Stimulated activated CD8-positive, alpha-beta memory T cell treated with anti-CD3 and anti-CD28 coated beads, Interleukin-2, amount 100 ng/mL, for 1 hour (primary cell): ENCODE measurements at places on chromosomes 12 and 14.

- DNase-seq: no peak
Measured at GRCh38 chr12:108457006-108457733, 57.9 kb upstream of the FICD start.

DNA sequence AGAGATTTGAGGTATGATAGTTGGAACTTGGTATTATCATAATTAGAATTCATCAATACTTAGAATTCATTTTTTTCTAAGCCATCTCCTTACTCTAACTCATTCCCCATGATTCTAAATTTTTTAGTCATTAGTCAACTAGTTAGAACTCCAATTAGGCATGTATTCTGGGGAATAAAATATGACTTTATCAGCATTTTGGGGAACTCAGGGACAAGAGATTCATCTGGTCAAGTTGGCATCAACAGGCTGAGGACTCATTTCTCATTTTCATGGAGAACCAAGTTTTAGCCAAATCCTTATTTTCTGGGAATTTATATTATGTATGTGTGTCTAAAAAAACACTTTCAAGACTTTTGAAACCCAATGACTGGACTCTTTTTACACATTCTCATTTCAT, 29.2 kb downstream of the DIP2B start:
- DNase-seq: no peak

GRCh38 chr12:113291586-113291985, 43.3 kb downstream of the SLC8B1 start:
- no peak for DNase-seq

GRCh38 chr14:81437244-81437643, 37.1 kb upstream of the STON2 start:
- no peak for DNase-seq

- DNase-seq: no peak
Measured at GRCh38 chr12:37720846-37721245, 595.7 kb upstream of the ALG10B start.

- no peak for DNase-seq
Measured at GRCh38 chr14:104659764-104660523, 29.5 kb upstream of the INF2 start.

GRCh38 chr14:54979039-54979438, 47.9 kb downstream of the WDHD1 start:
- no peak for DNase-seq

DNA sequence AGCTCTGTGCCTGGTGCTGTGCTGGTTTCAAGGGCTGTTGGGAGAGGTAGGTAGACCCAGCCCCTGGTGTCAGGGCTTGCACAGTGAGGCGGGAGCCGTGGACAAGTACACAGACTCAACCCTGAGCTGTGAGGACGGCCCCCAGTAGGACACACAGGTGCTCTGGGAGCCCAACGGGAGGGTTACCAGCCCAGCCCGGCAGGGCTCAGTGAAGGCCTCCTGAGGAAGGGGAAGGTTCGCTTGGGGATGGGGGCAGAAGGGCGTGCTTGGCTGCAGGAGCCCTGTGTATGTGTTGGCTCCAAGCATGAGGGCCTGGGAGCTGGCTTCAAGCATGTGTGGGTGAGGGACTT, 58.9 kb downstream of the SLC25A47 start:
- DNase-seq: no peak

GRCh38 chr14:23376482-23377197, at the start of gene CMTM5:
Gene CMTM5 (plus strand): TSS chr14:23377046. CDS start chr14:23377252, 206 bp downstream.
- no peak for DNase-seq

DNA sequence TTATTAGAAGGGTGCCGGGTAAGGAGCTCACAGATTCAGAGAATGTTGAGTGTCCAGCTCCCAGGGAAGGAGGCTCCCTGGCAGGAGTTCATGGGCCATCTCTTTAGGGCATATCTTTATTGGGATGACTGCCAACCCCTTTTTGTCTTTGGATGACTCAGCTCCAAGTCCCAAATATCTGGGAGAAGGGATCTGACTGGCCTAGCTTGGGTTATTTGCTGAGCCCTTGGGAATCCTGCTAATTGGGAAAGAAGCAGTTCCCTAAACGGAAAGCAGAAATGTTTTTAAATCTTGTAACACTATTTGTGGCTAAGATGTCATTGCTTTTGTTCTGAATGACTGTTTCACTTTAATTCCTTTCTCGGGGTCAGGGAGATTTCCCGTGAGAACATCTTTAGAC, 12.6 kb downstream of the DDX55 start:
- no peak for DNase-seq

GRCh38 chr14:20934148-20934762, 21.0 kb upstream of the RNASE2 start:
- DNase-seq: no peak

DNA sequence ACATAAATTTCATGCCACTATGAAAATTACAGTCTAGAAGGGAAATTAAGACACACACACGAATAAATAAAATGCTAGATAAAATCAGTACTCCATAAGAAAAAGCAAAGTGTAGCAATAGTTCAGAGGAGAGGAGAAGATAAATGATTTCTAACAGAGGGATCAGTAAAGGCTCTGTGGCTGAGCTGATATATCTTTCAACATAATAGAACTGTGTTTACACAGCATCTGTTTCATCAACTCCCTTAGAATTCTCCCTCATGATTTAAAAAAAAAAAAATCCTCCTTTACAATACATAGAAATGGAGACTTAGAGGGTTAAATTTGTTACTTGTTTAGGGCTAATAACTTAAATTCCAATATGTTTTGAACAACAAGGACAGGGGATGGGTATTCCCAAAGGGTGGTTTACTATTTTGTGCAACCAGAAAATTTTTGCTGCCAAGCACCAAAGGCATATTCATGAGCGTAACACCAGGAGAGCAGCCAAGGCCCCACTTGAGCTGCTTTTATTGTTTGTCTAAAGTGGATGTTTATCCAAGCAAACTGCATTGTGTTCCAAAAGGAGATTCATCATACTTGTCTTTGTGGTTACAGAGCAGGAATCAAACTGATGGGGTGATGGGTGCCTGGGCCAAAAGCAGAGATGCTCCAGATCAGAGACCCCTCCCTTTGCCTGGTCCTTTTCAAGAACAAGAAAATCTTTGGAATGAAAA, 162.7 kb downstream of the BMP4 start:
- DNase-seq: no peak

DNA sequence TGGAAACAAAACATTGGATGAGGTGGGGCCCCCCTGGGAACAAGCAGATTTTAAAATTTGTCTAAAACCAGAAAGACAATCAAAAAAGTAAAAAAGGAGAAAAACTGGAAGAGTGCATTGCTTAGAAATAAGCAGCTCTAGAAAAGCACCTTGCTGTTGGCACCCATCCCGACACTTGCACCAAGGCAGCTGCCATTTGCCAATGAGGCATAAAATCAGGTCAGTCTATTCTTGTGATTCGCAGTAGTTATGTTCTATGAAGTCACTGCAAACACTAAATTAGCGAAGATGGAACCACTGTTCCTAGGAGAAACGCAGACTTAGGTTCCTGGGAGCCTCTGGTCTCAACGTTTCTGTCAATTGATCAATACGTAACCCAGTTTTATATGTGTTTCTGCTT, 16.2 kb downstream of the VPS33A start:
- no peak for DNase-seq

- no peak for DNase-seq
Measured at GRCh38 chr12:50065726-50066310, 8.4 kb downstream of the ASIC1 start.

GRCh38 chr12:120085920-120086645, 30.5 kb downstream of the RAB35 start:
- no peak for DNase-seq

DNA sequence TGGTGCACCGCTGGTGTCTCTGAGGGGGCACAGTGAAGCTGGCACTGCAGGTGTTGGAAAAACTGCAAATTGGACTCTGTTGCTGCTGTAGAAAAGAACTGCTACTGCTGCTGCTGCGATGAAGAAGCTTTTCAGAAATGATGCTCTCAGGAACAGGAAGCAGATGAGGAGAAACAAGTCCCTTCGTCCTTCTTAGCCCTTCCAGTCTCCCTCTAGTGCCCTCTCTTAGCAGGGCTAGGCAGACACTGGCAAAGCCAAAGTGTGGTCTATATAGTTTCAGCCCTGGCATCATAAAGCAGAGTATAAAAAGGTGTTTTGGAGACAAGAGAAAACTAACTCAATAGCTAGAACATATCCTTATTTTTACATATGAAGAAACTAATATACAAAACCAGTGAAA, 174.5 kb downstream of the MYRFL start:
- DNase-seq: no peak

DNA sequence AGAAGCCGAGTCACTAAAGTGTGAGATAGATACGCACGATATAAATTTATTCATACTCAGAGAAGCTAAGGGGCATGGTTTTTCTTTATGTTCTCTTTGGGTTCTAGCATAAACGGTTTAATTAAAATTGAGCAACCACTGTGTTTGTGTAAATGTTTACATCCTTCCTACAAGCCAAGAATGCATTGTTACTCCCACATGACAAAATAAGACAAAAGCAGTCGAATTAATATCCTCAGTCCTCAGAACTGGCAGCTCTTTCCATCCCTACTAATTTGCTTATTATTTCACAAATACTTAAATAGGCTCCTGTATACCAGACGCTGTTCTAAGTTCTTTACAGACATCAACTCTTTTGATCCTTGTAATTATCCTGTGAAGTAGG, 32.0 kb downstream of the SSPN start:
- no peak for DNase-seq

- DNase-seq: no peak
Measured at GRCh38 chr12:111439657-111440151, 34.0 kb downstream of the SH2B3 start.

GRCh38 chr14:75430526-75430925, 2.7 kb downstream of the JDP2 start:
- DNase-seq: no peak

DNA sequence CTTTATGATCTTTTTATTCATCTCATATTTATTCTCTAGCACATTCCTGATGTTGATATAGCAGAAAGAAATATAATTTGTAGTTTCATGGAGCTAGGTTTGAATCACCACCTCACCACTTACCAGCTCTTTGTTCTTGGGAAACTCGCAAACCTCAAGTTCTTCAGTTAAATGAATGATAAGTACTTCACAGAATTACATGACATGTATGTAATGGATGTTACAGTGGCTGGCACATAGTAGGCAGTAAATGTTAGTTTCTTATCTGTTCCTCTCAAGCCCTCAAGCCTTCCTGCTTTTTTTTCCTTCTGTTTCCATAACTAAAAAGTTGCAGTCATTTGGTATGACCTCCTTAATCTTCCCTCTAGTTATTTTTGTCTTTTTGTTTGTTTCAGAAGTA, 54.9 kb downstream of the SPATS2 start:
- no peak for DNase-seq

GRCh38 chr12:95168746-95169145, 48.5 kb downstream of the FGD6 start:
- DNase-seq: no peak

GRCh38 chr14:82655770-82656169, 1122.1 kb upstream of the SEL1L start:
- DNase-seq: no peak

- DNase-seq: no peak
Measured at GRCh38 chr12:98852181-98852580, 207.1 kb downstream of the APAF1 start.

DNA sequence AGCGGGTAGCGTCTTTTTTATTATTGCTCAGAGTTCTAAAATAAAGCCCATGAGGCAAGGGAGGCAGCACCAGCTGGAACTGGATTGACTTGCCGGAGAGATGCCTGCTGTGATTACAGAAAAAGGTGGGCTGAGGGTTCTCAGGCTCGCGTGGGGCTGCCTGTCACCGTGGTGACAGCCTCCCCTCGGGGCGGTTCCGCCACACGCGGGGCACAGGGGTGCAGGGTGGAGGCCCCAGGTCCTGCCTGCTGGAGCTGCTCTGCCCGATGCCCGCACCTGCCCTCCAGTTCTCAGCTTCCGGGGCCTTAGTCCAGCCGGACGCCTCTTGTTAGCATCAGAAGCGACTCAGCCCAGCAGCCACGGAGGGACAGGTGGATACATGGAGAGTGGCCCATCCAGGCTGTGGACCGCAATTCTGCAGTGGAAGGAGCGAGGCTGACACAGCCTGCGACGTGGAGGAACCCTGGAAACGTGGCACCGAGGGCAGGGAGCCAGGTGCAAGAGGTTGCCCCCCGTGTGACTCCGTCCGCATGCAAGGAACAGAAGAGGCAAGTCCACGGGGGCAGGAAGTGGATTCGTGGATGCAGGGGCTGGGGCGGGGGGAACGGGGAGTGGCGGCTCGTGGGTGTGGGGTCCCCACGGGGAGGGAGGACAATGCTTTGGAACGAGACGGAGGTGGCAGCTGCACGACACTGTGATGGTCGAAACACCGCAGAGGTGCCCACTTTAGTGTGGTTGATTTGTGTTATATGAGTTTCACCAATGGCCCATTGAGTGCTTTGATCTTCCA, 79.5 kb downstream of the GALNT9 start:
- no peak for DNase-seq

DNA sequence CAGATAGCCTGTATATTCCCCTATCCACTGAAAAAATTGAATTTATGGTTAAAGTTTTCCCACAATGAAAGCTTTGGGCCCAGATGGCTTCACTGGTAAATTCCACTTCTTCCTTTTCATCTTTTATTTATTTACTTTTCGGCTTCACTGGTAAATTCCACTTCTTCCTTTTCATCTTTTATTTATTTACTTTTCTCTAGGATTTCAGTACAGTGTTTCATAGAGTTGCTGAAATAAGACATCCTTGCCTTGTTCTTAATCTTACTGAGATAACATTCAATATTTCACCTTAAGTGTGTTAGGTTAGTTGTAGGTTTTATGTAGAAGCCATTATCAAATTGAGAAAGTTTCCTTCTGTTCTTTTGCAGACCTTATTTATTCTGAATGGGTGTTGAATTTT, 18.9 kb upstream of the KLRG1 start:
- no peak for DNase-seq

DNA sequence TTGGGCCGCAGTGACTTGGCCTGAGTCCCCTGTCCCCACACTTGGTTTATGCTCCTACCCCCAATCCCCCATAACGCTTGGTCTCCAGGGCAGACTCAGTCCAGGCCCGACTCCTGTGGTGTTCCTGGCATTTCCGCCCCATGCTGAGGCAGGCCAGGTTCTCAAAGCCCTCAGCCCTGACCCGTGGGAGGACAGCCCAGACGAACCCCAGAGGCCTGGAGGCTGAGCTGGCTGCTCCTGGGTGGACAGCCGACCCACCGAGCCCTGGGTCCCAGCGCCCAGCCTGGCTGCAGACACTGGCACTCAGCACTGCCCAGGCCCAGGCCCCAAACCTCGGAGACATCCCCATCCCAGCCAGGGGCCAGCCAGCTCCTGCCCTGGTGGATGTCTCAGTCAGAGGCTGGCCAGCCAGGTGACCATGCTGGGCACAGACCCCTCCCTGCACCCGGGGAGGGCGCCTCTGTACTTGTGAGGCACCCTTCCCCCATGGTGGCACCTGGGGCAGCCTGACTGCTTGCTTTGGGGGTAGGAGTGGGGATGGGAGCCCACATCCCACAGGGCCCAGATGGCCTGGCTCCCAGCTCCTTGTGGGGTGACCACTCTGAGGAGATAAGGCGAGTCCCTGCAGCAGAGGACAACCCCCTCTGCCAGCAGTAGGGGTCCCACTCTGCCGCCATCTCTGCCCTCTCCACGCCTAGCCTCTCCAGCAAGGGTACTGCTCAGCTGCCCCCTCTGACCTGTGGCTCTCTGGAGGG, 1.4 kb downstream of the PLD4 start:
- DNase-seq: no peak

GRCh38 chr12:109393437-109394345, 46.0 kb downstream of the MYO1H start:
- DNase-seq: peak; percentile 2

GRCh38 chr12:54017027-54017788, 8.4 kb downstream of the HOXC8 start:
- no peak for DNase-seq
